ENCODE measurements at places on chromosomes 4 and X. TPM values are rescaled to one million over a fixed set of nuclear protein-coding genes. Genes with fewer than 3 reads are reported as not detected.

DNA sequence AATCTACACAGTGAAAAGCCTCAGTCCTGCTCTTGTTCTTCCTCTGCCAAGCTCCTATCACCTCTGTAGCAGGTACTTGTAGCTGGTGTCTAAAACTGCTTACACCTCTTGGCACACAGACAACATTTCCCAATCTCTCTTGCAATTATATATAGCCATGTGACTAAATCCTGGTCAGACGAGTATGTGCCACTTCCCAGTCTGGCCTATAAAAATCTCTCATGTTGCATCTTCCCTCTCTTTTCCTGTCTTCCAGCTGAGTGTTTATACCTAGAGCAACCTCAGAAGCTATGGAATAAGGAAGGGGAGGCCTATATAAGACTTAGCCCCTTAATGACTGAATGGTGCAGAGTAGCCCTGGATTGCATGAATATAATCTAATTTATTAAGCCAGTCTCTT, 105.8 kb downstream of the RNF150 start:
- no peak for DNase-seq

DNA sequence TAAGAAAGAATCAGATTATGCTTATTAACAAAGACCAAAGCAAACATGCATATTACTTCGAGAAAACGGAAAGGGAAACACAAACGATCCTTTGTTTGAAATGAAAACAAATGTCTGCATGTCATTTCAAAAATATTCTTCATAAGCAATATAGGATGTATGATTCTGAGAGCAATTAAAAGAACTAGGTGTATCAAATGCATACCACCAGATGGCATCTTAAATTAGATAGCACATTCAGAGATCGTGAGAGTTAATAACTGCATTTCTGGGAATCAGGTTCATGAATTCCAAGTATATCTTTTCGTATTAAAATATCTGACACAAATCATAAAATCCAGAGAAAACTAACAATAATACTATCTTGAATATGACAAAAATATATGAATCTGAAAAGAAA, 159.5 kb downstream of the PPP3CA start:
- DNase-seq, result no peak

DNA sequence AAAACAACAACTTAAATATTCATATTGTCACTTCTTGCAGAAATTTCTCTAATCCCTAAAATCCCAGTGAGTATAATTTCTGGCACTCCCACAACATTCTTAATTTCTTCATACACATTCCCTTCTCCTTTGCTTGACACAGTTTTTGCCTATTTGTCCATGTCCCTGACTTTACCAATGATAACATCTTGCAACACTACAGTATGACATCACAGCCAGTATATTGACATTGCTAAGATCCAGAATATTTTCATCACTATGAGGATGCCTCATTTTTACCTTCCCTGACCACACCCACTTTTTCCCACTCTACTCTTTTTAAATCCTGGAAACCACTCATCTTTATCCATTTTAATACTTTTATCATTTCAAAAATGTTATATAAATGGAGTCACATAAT, 292.3 kb upstream of the GK2 start:
- no peak for DNase-seq

PCDH18 gene
- total RNA-seq, result 7.4 TPM

- no peak for DNase-seq
Measured at GRCh38 chr4:90816754-90817153, 689.6 kb downstream of the CCSER1 start.

DNA sequence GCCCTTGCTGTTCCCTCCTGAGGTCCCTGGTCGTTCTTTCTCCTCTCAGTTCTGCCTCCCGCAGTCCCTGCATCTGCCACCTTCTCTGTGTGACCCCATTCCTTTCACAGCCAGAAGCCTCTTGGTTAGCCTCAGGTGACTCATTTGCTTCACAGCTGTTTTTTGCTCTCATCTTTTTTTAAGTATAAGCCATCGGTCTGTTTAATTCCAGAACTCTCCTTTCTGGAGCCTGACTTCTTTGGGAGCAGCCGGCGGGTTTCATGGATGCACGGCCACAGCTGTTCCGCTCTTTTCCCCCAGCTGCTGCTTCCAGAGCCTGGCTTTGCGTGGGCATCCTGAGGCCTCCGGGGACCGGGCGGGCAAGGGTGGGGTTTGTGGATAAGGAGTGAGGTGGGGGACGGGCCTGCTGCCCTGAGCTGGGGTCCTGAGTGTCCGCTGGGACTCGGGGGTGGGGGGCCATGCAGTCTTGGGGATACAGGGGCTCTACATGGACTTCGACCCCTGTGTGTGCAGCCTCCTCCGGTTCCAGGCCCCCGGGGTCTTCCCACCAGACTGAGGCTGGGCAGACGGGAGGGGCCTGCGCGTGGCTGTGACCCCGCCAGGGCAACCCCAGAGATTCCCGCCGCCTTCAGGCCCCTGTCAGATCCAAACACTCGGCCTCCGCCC, 46.7 kb downstream of the PCGF3 start:
- DNase-seq, result no peak

PDGFC gene
- 0.64 TPM for total RNA-seq

GRCh38 chr4:5874811-5875449, 18.0 kb downstream of the CRMP1 start:
- no peak for DNase-seq

FAM9C gene
- total RNA-seq, result not detected

DNA sequence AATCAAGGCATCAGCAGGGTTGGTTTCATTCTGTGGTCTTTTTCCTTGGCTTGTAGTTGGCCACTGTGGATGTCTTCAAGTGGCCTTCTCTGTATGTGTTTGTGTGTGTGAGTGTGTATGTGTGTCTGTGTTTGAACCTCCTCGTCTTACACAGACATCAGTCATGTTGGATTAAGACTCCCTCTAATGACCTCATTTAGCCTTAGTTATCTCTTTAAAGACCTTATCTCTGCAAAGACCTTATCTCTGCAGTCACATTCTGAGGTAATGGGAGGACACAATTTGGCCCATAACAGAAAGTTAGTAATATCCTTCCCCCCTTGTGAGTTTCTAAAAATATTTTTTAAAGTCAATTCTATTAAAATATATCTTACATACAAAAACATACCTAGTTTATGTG, 126.7 kb downstream of the EMCN start:
- no peak for DNase-seq

LINC00632 gene
- total RNA-seq, result 89.8 TPM

DNA sequence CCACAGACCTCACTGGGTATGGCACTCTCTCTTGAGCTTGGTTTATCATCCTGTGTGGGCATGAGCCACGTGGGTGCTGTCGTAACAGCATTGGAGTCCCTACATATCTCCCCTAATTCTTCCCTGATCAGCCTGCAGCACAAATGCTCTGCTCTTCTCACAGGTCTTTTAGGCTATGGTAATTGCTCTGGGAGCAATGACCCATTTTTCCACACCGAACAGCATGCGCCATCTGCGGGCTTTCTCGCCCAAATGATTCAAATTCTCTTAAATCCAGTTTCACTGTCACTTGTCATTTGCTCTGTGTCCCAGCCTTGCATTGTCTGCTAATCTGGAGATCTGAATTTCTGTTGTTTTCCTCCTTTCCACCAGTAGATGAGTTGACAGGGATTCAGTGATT, 48.9 kb upstream of the GATB start:
- DNase-seq, result no peak

ALPK1 gene
- total RNA-seq, result 0.86 TPM

PLAC1 gene
- total RNA-seq, result not detected

- no peak for DNase-seq
Measured at GRCh38 chr4:100555611-100556337, 38.0 kb upstream of the EMCN start.

DNA sequence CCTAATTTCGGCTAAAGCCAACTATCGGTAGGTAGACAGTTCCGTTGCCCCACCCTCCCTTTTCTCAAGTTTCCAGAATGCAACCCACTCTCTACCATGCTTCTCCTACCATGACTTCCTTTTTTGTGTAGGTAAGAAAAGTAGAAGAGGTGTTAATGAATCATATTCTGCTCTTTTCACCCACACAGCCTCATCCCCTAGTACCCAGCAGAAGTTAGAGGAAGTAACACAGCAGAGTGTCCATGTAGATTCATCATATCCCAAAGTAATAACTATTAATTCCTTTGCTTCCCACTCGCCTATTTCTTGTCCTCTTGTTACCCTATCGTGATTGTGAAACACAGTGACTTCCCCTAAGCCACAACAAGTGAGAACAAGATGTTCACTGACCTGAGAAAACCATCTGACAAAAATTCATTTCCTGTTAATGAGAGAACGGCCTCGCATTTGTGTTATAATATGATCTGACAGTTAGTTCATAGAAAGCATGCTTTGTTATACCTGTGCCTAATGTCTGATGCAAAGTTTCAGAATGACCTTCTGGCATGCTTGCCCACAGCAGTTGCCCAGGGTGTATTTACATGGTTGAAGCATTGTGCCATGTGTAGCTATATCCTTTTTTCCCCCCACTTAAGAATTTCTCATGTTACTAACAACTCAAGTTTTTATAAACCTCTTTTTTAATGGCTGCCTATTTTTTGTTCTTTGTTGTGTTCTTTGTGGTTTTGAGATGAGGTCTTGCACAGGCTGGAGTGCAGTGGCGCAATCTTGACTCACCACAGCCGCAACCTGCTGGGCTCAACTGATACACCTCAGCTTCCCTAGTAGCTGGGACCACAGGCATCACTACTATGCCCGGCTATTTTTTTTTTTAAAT, 185.6 kb downstream of the RAP1GDS1 start:
- DNase-seq, result no peak

HPRT1 gene
- total RNA-seq, result 12.1 TPM

Measured in glutamatergic neuron (in vitro differentiated cells).